Skin of body (tissue), 3 donors: ENCODE measurements at places on chromosomes 7 and 10. TPM values are rescaled to one million over a fixed set of nuclear protein-coding genes. Genes with fewer than 3 reads are reported as not detected.

Gene BLNK
- 5.9 TPM for total RNA-seq

Gene GPR158
- total RNA-seq = 0.10 TPM

Gene LIPN
- 8.2 TPM for total RNA-seq

Gene SLC18A3
- not detected for total RNA-seq
